ENCODE measurements at places on chromosomes 7 and 10.

GRCh38 chr7:35691827-35692307 is 3.1 kb downstream of the HERPUD2 start:
- peak; percentile 67 for DNase-seq

GRCh38 chr10:114987995-114988394 is 50.0 kb downstream of the TRUB1 start:
- DNase-seq: no peak

GRCh38 chr7:106312099-106312871 is 27.5 kb upstream of the NAMPT start:
- no peak for DNase-seq

- no peak for DNase-seq
Measured at GRCh38 chr7:99008921-99009530, 130.7 kb downstream of the TRRAP start.

DNA sequence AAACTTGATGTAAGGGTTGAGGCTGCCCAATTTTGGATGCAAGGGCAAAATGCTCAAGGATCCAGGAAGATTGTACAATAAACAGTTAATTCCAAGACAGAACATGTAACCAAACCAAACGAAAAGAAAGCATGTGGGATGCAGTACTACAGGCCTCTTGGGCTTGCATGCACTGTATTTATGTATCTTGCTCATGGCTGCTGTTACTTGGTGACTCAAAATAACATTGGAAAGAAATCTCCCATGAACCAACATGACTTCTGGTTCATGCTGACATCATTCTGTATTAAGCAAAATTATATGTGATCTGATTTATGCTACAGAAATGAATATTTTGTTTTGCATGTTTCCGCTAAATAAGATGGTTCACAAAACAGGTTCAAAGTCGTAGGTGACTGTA is 65.9 kb upstream of the FZD1 start:
- DNase-seq: no peak

- DNase-seq: peak; percentile 57
Measured at GRCh38 chr7:101308245-101309085, 13.1 kb downstream of the IFT22 start.

DNA sequence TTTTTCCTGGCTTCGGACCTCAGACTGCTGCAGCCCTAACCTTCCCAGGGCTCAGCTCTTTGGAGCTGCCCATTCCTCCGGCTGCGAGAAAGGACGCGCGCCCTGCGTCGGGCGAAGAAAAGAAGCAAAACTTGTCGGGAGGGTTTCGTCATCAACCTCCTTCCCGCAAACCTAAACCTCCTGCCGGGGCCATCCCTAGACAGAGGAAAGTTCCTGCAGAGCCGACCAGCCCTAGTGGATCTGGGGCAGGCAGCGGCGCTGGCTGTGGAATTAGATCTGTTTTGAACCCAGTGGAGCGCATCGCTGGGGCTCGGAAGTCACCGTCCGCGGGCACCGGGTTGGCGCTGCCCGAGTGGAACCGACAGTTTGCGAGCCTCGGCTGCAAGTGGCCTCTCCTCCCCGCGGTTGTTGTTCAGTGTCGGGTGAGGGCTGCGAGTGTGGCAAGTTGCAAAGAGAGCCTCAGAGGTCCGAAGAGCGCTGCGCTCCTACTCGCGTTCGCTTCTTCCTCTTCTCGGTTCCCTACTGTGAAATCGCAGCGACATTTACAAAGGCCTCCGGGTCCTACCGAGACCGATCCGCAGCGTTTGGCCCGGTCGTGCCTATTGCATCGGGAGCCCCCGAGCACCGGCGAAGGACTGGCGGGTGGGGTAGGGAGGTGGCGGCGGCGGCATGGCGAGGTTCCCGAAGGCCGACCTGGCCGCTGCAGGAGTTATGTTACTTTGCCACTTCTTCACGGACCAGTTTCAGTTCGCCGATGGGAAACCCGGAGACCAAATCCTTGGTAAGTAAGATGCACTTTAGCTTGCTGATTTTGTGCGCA is at the start of gene PLXDC2:
Gene PLXDC2 (plus strand): TSS at position 22 of the 820 bp plus-strand sequence.
- peak; percentile 34 for DNase-seq

DNA sequence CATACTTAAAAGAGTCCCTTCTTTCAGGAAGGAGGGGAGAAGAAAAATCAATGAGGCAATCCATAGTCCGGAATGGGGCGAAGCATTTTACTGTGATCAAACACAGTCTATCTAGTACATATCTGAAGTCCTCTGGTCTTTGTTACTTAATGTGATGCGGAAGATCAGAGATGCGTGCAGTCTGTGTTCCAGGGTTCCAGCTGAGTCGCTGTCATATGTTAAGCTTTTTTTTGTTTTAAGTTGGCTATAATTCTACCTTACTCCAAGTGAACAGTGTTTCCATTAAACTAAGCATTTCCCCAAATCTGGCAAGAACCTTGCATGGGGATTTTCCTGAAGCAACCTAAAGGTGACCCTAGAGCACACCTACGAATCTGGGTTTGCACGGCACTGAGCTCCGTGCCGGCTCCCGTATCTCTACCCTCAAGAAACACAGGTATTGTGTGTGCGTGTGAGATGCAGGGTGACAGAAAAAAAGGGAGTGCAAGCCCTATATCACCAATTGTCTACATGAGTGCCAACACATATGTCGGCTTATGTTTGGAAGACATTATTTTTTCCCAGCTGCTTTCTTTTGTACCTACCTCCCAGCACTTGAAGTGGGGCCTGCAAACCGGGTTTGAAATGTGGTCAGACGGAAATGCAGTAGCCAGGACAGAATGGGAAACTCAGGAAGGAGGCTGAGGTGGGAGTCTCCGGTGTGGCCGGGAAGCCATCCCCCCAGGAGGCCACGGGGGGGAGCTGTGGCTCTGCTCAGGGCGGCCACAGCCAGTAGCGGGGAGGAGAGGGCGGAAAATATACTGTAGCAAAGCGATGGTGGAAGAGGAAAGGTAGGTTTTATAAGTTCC is 435.8 kb upstream of the MGMT start:
- DNase-seq: peak; percentile 71

DNA sequence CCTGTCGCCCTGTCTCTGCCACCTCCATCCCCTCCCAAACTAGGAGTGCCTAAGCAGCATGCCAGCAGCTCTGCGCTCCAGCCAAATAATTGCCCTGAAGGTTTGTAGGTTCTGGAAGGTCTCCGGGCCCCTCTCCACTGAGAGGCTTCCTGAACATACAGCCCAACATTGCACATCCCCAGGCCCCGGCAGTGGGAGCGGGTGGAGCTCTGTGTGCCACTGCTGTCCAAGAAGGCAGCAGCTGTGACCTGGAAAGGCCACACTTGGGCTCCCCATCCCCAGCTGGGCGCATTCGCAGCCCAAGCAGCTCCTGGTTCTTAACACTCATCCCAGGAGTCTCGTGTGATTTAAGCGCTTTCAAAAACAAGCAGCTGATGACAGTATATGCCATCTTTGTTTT is 95.7 kb downstream of the COL13A1 start:
- no peak for DNase-seq

DNA sequence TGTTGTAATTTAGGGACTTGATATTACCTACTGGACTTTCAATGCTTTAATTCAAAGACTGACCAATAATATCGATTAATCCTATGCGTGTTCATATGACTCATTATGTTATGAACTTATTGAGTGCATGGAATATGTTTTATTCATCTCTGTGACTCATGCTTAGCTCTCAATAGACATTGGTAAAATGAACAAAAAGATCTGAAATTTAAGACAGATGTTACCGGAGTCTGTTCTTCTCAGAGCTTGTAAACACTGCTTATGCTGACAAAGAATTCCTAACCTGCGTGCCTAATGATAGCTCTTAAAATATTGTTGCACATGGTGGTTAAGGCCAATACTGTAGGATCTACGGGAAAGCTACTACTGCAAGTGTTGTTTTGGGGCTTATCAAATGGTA is 131.5 kb upstream of the ACBD5 start:
- no peak for DNase-seq

DNA sequence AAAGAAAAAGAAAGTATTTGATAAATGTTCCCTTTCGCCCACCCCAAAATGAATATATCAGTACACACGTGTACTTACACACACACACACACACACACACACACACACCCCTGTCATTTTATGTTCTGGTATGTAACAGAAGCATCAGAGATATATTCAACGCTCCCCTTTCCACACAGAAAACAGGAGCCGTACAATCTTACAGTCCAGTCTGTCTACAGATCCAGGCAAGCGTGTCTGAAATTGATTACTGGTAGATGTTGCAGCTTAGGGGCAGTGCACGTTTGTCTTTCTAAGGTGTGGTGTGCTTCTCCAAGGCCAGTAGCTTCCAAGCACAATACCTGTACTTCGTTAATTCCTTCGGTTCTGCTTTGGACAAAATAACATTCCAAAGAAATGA is 143.7 kb upstream of the RNF32 start:
- no peak for DNase-seq

- DNase-seq: no peak
Measured at GRCh38 chr7:54778696-54779540, 19.9 kb upstream of the SEC61G start.

DNA sequence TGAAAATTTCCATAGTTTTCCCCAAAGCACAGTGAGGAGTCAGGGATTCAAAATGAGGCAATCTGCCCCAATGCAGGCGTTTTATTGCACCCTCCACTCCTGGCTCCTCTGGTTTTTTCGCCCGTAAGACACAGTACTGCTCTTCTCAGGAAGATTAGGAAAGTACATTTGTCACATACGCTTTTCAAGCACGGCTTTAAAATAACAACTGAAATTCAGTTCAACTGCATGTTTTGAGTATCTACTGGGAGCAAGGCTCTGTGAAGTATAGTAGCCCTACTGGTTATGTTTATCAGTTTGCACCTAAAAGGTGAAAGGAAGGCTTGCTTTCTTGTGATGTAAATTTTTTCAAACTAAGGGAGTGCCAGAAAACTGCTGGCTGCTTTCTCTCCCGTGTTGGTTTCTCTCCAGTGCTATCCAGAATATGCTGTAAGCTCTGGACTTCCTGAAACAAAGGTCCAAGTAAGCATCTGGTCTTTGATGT is 1.9 kb upstream of the SGMS1 start:
- DNase-seq: peak; percentile 24

DNA sequence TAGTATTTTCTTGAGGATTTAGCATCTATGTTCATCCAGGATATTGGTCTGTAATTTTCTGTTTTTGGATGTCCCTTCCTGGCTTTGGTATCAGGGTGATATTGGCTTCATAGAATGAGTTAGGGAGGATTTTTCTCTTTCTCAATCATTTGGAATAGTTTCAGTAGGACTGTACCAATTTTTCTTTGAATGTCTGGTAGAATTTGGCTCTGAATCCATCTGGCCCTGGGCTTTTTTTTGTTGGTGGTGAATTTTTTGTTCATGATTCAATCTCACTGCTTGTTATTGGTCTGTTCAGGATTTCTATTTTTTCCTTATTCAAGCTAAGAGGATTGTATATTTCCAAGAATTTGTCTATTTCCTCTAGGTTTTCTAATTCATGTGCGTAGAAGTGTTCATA is 192.7 kb downstream of the KIF20B start:
- no peak for DNase-seq

DNA sequence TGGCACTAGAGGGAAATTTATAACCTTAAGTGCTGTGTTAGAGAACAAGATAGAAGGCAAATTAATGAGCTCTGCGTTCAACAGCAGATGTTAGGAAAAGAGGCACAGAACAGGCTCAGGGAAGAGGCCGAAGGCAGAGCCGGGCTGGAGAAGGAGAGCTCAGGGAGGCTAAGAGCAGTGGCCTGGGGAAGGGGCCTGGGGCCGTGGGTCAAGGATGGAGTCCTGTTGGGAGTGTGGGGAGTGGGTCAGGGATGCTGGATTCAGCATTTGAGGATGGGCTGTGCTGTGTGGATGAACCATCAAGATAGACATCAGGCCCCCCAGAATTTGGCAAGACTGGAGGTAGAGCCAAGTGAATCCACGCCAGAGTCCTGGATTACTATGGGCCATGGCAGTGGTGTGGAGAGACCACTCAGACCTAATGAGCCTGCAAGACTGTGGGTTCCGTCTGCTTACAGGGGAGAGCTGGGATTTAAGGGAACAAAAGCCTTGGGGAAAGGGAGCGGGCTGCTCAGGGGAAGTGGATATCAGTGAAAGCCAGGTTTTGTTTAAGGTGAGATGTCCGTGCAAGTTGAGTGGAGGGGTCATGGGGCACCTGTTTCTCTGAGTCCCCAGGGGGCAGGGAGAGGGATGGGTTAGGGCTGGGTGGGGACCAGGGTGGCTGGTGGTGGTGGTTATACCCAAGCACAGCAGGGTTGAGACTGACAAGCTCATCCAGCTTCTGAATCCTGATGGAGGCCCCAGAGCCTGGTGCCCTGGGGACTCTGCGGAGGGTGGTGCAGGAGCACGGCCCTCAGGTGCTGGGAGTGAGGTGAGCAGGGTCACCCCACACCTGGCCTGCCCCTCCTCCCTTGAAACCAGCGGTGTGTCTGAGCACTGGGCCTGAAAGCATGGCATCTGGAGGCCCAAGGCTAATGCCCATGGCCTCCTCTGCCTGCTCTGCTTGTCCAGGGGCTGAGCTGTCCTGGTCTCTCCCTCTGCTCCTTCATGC is 101.7 kb downstream of the BMS1 start:
- DNase-seq: no peak

- peak; percentile 69 for DNase-seq
Measured at GRCh38 chr7:6026011-6026819, 5.0 kb upstream of the ANKRD61 start.

- no peak for DNase-seq
Measured at GRCh38 chr10:82814635-82815034, 939.6 kb downstream of the NRG3 start.

DNA sequence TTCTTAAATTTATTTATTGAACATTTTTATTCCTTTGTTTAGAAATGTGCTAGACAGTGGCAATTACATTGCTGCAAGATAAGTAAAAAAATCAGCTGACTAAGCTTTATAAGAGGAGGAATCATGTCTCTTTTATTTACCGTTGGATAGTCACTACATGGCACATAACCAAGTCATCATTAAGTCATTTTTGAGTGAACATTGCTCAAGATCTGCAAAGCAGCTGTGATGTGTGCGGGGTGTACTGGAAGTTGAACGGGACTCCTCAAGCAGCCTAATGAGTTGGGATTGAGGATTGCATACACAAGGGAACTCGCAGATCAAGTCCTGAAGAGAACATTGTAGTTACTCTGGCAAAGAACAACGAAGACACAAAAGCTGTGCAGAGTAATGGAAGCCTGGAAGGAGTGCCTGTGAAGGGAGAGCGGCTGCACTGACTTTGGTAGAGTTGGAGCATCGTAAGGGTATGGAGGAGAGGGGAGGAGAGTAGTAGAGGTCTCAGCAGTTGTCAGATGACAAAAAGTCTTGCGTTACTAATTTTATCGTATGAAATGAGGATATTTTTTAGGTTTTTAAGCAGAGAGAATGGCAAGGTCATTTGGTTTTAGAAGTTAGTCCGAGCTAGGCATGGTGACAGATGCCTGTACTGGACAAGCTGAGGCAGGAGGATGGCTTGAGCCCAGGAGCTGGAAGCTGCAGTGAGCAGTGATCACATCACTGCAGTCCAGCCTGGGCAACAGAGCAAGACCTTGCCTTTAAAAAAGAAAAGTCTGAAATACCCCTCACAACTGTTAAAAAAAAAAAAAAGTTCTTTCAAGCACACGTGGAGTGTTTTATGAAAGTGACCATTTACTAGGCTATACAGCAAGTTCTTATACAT is 95.1 kb downstream of the BMPR1A start:
- DNase-seq: no peak

DNA sequence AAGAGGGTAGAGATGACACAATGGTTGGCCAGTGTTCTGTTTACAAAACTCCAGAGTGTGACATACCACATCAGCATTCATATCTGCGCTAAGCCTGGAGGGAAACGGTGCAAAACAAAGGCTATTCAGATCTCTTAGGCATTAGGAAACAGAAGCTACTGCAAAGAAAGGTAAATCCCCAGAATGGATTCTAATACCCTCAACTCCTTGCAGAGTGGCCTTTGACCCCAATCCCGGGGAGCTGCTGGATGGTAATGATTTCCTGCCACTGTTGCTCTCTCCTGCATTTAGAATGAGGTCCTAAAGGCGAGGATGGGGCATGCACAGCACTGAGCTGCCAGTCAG is 65.2 kb downstream of the AOAH start:
- no peak for DNase-seq

- DNase-seq: no peak
Measured at GRCh38 chr7:20316706-20317105, 14.0 kb upstream of the ITGB8 start.

All from GM20000 (cell line).